ENCODE measurements at places on chromosomes 6 and 20.

DNA sequence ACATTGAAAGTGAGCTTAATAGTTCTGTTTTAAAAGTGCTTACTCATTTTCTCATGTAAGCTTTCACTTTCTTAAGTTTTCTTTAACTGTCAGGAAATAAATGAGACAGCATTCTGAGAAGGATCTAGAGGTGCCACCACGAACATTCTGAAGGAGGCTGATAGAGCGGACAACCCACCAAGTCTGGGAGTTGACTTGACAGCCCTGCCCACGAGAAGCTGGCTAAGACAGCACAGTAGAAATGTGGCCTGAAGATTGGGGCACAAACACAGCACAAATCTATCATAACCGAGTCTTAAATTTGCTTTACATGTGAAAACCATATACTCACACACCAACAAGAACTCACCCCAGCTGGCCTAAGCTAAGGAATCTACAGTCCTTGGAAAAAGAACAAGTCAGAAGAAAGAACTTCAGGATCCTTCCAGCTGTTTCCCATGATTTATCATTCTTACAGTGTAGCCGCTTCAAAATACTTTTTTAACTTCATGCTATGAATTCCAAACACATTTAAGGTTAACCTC, 144.2 kb upstream of the TNFAIP3 start:
- no peak for DNase-seq

GRCh38 chr6:16494793-16495192, 256.4 kb downstream of the GMPR start:
- DNase-seq: no peak

GRCh38 chr20:2919518-2920245, 46.4 kb downstream of the PTPRA start:
- no peak for DNase-seq

DNA sequence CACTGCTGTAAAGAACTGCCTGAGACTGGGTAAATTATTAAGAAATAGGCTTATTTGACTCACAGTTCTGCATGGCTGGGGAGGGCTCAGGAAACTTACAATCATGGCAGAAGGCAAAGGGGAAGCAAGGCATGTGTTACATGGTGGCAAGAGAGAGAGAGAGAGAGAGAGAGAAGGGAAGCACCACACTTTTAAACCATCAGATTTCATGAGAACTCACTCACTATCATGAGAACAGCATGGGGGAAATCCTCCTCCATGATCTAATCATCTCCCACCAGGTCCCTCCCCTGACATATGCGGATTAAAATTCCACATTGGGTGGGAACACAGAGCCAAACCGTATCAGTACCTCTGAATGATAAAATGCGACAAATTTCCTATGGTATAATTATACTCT, 203.9 kb upstream of the MARCKS start:
- DNase-seq: no peak

GRCh38 chr20:25173886-25174308, 21.6 kb upstream of the ENTPD6 start:
- no peak for DNase-seq

- no peak for DNase-seq
These were observed 125.2 kb upstream of the MCHR2 start for GRCh38 chr6:100119261-100119660.

GRCh38 chr6:149264629-149265028, 52.9 kb upstream of the TAB2 start:
- no peak for DNase-seq

GRCh38 chr6:97697456-97697855, 414.4 kb upstream of the MMS22L start:
- peak; percentile 65 for DNase-seq

DNA sequence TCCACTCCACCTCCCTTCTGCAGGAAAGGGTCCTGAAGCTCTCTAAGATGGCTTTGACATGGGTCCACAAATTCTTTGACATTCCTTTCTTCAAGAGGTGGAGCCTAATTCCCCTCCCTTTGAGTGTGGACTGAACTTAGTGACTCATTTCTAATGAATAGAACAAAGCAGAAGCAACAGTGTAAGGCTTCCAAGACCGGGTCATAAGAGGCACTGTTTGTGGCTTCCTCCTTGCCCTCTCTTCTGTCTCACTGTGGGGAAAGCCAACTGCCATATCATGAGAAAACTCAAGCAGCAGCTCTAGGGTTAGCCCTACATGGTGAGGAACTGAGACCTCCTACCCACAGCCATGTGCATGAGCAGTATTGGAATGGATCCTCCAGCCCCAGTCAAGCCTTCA, 5.9 kb upstream of the CDK5RAP1 start:
- no peak for DNase-seq

DNA sequence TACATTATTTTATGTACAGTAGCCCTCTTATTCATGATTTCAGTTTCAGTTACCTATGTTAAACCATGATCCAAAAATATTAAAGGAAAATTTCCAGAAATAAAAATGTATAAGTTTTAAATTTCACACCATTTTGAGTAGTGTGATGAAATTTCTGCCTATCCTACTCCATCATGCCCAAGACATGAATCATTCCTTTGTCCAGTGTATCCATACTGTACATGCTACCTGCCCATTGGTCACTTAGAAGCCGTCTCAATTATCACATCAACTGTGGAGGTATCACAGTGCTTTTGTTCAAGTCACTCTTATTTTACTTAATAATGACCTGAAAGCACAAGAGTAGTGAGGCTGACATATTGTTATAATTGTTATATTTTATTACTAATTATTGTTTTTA, 32.3 kb upstream of the PLCB4 start:
- no peak for DNase-seq

Measured in non-pigmented ciliary epithelial cell (primary cell).